ENCODE measurements at places on chromosomes 1 and 21.

DNA sequence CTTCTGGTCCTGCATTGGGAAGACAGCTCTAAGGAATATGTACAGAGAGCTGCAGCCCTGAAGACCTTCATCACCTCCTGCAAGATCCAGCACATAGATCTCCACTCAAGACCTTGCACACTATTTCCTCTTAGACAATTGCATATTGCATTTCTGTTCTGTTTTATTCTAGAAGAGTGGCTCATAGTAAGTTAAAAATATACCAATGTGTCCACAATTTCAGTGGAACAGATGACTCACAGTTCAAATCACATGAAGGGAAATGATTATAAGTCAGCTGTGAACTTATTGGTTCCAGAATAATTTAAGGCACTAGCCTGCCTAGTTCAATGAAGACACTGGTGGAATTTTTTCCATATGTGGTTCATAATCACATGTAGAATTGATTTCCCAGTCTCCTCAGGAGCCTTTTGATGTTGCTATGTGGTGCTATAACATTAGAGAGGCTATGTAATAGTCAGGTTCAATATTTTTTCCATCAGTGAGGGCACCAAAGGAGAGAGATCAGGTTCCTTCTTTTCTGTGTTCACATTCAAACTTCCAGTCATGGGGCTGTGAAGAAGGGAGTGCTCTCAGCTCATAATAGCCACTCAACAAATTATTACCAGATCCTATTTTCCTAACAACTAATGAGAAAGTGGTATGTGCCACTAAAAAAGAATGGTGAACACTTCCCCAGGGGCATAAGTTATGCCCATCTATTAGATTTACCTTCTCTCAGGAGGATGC, 9.8 kb upstream of the AK5 start:
- no peak for DNase-seq

DNA sequence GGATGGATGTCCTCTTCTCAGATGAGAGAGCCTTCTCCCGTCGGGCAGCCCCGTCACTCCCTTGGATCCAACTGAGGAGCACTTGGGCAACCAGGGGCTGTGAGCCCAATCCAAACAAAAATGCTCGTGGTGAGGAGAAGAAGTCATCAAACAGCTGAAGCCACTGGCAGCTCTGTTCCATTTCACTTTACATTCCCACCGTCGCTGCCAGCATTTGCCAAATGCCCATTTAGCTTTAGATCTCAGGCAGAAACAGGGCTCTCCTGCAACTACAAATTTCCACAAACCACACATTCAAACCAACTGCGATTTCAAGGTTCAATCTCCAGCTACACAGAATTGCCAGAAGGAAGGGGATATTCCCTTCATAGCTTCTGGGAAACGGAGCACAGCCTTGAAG, 634.6 kb downstream of the SMYD3 start:
- no peak for DNase-seq

DNA sequence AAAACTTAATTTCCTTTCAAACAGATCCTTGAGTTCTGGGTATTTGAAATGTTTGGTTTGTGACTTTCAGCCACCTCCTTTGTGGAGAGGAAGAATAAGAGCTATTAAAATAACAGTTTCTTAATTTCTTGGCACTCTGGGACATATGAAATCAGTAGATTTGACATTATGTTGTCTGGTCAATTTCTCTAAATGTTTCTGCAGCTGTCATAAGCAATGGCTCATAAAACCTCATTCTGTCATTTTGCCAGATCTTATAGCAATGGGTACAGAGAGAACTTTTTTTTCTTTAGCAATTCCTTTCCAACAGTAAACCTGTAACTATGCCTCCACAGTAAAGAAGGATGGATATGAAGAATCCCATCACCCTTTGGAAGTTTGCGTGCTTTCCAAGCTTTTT, 52.6 kb downstream of the LAMC1 start:
- no peak for DNase-seq

- no peak for DNase-seq
Measured at GRCh38 chr1:59730302-59730701, 84.4 kb upstream of the HOOK1 start.

- DNase-seq = no peak
Measured at GRCh38 chr1:9167638-9168037, 38.7 kb upstream of the GPR157 start.

- DNase-seq = no peak
Measured at GRCh38 chr1:12621346-12622335, 3.6 kb upstream of the DHRS3 start.

DNA sequence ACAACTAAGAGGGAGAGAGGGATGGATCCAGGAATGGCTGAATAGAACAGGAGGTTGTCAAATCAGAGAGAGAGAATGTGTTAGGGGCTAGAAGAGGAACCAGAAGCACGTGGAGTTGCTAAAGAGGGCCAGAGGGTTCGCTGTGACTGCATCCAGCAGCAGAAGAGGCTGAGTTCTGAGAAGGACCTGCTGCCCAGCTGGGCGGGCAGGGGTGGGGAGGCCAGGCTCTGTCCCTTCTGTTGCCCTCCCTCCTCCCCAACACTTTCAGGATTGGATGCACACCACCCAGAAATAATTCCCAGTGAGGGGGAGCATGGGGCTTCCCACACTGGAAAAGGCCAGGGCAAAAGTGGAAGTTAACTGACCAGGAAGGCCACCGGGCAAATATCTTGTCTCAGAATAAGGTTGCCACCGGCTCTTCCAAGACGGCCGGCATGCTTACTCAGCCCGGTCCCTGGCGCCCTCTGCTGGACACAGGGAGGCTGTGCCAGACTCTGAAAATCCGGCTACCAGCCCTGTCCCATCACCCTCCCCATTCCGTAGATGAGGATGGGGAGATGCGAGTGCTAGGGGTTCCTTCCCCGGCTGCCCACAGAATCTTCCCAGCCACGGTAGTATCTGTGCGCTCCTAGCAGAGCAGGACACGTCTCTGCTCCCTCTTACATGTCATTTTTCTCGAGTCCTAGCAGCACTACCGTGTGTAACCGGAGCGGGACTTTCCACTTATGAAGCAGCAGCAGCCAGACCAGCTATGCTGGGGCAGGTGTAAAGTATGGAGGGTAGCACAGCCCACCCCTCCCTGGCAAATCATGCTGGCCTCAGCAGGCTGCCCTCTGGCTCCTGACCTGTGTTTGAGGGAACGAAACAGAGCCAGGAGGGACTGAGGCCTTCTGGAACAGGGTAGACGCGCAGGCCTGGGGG, 46.8 kb upstream of the A3GALT2 start:
- DNase-seq = peak; percentile 81

DNA sequence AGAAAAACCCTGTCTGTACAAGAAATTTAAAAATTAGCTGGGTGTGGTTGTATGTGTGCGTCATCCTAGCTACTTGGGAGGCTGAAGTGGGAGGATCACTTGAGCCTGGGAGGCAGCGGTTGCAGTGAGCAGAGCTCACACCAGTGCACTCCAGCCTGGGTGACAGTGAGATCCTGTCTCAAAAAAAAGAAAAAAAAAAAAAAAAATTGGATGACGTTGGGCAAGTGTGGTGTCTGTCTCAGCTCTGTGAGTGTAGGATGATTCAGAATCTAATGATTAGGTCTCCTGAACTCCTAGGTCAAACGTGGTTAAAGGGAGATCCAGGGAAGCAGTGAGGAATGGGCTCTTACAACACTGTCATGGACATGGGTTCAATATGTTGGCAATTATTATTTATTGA, 435.9 kb downstream of the KIF26B start:
- DNase-seq = no peak

DNA sequence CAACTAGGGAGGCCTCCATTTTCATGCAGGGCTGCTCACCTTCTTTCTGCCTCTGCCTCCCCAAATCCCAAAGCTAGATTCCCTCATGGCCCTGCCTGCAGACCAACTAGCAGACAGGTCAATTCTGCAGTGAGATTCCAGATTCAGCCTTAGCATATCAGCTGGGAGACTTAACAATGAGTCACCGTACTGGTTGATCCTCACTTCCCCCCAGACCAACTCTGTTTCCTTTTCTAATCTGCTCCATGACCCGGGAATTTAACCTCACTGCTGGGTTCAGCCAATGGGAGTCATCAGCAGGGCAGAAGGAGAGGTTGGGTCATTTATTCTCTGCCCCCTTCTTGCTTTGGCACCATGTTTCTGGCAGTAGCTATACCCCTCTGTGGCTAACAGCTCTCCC, 140.6 kb upstream of the GRIK3 start:
- DNase-seq = no peak

- peak; percentile 11 for DNase-seq
Measured at GRCh38 chr1:234987415-234988154, 141.1 kb downstream of the TOMM20 start.

DNA sequence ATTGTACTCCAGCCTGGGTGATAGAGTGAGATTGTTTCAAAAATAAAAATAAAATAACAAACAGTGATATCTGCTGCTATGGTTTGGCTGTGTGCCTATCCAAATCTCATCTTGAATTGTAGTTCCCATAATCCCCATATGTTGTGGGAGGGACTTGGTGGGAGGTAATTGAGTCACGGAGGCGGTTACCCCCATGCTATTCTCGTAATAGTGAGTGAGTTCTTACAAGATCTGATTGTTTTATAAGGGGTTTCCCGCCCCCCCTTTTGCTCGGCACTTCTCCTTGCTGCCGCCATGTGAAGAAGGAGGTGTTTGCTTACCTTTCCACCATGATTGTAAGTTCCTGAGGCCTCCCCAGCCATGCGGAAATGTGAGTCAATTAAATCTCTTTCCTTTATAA, 47.8 kb downstream of the ACTL8 start:
- DNase-seq = no peak

- no peak for DNase-seq
Measured at GRCh38 chr1:215526147-215526845, 40.8 kb upstream of the KCTD3 start.

GRCh38 chr1:117735045-117735992, 129.5 kb downstream of the TENT5C start:
- no peak for DNase-seq

DNA sequence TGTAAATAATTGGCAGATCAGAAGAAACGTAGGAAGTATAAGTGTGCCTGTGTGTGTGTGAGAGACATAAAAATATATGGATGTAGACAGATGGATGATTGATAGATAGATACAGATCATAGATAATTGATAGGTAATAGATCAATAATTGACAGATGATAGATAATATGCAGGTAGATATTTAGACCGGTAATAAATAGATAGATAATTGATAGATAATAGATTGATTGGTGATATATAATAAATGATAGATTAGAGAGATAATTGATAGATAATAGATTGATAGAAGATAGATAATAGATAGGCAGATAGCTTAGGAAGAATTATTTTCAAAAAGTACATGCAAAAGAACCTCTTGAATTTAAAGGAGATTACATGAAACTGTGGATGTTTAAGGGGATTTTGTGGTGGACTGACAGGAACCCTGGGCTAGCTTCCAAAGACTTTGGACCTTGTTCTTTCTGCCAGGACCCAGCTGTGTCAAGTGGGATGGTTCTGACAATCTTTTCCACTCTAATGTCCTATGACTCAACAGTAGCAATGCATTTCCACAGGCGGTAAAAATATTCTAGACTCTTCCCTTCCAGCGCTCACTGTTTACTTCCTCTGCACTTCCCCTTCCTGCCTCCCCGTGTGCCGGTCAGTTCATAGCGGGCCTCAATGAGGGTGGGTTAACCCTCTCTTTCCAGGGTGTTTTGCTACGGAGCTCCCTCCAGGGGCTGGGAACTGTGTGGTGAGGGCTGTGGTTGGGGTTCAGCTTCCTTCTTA, 39.4 kb downstream of the KCNJ15 start:
- no peak for DNase-seq

DNA sequence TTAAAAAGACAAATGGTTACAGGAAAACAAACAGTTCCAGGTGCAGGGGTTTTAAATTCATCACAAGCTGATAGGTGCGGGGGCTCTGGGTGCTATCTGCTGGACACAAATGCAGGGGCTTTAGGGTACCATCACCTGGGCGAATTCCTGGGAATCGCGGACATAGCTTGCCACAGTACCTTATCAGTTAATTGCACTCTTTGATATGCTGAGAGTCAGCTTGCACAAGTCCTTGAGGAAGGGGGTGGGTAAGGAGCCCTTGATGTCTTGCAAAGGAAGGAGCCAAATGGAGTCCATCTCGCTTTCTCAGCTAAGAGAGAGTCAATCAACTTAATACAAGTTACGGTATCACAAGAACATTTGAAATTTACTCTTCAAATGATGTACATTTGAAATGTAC, 25.4 kb upstream of the TMEM54 start:
- no peak for DNase-seq

DNA sequence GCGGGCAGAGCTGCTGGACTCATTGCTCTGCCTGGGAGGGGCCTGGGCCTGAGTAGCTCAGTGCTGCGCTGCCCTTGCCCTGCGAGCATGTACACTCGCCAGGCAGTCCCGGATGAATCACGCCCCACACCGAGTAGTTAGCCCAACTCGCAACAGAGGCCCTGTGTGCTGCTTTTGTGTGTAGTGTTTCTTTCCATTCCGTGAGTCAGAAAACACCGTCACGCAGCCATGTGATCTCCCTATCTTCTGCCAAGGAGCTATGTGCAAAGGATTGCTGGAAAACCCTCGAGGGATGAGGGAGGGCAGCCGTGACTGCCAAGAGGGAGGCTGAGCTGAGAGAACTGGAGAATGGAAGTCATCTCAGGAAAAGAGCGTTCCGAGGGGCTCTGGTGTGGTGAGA, 37.3 kb downstream of the NENF start:
- peak; percentile 83 for DNase-seq

- no peak for DNase-seq
Measured at GRCh38 chr1:28781305-28781704, 30.7 kb upstream of the OPRD1 start.

DNA sequence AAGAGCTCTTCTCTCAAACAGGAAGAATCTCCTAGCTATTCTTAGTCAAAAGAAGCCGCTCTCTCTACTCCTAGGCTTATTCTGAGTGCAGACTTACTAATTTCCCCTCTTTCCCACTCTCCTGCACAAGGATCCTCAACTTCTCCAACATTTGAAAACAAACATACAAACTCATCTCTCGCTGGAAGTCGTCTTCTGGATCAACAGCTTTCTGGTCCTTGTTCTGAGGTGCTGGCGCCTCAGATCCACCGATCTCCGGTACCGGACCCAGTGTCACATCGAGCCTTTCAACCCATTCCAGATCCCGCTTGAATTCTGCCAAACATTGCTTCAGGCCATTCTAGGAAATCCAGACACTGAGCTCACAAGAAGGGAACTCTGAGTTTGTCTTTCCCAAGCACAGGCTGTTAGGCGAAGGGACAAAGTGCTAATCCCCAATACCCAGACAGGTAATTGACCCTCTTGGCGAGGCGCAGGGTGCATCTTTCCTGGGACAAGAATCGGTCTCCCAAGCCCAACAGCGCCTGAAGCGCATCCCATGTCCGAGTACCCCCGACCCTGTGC, 696 bp downstream of the EBNA1BP2 start:
- no peak for DNase-seq

- DNase-seq = peak; percentile 54
Measured at GRCh38 chr1:203338335-203339036, 12.4 kb downstream of the FMOD start.

GRCh38 chr1:167573035-167573434, 19.5 kb upstream of the CREG1 start:
- no peak for DNase-seq

- DNase-seq = no peak
Measured at GRCh38 chr21:45169001-45169400, 94.6 kb downstream of the ADARB1 start.

- no peak for DNase-seq
Measured at GRCh38 chr1:82161700-82162141, 361.0 kb downstream of the ADGRL2 start.

GRCh38 chr1:108047085-108047484, 82.1 kb upstream of the VAV3 start:
- no peak for DNase-seq
